ENCODE measurements at places on chromosomes 2 and 18. TPM values are rescaled to one million over a fixed set of nuclear protein-coding genes. Genes with fewer than 3 reads are reported as not detected.

Gene MAP3K19
- total RNA-seq: not detected

Gene SPP2
- not detected for total RNA-seq

Gene PSMD1
- 55.6 TPM for total RNA-seq

DNA sequence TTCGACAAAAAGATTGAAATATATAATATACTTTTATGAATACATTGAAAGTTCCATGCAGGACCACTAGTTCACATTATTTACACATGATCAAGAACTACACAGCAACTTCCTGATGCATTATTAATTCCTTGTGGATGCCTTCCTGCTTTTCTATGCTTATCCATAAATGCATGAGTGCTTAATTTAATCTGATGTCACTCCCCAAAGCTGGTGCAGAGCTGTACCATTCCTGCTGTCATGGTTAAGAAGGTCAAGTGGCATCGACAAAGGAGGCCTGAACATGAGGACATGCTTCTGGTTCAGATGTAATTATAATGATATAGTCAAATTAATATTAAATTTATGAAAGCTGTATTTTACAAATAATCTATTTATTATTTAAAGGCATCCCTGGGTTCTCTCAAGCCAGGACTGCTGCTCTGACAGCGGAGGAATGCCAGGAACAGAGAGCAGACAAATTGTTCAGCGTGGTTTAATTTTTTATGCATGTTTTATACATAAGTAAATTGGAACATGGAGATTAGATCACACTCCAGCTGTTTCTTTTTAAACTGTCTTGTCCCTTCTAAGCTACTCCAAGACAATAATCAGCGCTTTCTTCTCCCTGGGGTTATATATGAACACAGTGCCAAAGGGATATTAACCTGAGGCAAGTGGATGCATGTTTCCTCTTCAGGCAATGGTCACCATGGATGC is 307.3 kb upstream of the CNTNAP5 start:
- no peak for DNase-seq

DNA sequence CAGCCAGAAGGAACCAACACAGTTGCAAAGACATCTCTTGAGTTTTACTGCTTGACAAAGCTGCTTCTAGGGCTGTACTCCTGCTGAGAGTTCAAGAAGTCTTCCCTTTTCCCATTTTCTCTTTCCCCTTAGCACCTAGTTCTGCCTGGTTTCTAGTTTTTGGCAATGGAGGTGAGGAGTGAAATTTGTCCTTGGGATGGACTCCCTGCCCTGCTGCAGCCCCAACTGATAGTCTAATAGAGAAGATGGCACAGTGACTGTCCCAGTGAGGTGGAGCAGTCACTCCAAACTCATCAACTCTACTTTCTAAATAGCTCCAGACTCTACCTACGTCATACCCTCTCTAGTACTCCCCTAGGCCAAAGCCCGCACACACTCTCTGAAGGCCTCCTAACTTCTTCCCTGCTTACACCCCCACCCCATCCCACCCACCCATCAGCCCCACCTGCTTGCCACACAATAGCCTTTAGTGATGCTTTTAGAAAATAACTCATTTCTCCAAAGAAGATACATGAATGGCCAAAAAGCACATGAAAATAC is 164.4 kb downstream of the DDX1 start:
- no peak for DNase-seq

DNA sequence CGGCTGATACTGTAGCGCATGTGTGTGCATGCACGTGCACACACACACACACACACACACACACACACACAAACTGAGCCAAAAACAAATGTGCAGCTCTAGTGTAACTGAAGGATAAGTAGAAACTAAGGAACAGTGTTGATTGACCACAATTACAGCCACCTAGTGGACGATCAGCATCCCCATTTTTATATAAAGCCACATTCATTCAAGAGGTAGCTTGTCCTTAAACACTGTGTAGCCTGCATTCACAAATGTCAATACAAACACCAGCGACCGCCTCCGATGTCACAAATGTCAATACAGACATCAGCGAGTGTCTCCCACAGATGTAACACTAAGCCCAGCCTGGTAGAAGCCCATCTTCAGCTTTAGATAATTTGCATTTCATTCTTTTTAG is 167.4 kb downstream of the PTGR3 start:
- no peak for DNase-seq

DNA sequence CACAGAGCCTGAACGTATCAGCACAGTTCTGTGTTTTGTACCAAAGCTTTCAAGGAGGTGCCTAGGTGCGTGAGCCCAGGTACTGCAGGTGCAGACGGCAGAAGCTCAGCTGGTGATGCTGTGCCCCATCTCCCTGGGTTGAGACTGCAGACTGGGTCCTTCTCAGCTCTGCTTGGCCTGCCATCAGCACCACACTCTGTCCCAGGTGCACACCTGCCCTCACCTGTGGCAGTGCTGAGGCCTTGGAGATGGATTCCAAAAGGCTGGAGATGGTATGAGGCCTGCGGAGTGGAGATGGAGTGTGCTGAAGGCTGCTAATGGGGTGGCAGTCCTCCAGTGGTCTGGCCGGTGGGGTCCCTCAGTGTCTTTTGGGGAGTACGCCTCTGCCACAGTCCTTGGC is 9.3 kb downstream of the LDLRAD4 start:
- DNase-seq: no peak

- DNase-seq: no peak
Observed at GRCh38 chr2:171742760-171743159, 55.5 kb downstream of the DYNC1I2 start.

DNA sequence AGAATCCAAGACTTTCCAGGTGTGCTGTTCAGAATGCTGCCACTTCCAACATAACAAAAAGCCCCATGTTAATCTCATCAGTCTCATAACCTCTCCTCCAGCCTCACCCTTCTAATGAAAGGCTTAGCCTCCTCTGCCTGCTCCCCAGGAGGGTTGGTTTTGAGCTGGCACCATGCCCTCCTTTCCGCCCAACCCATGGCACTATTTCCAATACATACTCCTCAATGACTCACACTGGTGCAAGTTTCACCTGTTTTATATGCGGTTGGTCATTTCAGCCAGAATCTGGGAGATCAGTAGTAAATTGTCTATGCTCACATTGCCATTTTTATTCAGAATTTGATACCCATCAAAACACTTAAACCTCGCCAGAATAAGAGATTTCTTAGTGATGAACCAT is 157.6 kb upstream of the NRP2 start:
- DNase-seq: no peak

Gene LYPD1
- total RNA-seq: 14.6 TPM

Gene POTEF
- not detected for total RNA-seq

DNA sequence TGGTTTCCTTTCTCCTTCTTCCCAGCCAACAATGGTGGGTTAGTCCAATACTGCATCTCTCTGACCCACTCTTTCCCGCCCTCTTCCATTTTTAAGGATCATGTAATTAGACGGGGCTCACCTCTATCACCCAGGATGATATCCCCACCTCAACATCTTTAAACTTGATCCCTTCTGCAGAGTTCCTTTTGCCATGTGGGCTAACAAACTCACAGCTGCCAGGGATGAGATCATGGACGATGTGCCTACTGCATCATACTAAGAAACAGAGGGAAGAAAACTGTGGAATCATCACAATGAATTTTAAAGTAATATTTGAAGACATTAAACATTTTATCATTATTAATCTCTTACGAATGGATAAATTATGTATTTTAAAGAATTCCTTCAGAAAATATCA is 183.5 kb downstream of the RDH14 start:
- no peak for DNase-seq

DNA sequence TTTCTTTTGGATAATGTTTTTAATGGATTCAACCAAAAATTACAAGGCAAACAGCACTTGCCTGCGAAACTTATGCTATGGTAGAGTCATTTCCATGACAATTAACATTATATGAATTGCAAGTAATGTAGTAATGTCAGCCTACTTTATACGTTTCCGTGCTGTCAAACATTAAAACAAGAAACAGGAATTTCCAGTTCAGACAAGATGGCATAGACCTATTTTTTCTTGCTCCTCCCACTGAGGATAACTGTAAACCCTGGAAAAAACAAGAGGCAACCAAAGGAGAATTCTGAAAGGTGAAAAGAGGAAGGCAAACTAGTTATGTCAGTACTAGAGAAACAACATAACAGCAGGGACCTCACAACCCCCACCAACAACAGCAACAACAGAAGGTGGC is 170.7 kb downstream of the DIS3L2 start:
- no peak for DNase-seq

GRCh38 chr2:240525802-240526201 is 32.0 kb downstream of the ANKMY1 start:
- no peak for DNase-seq

GRCh38 chr2:66239655-66240054 is 195.3 kb upstream of the MEIS1 start:
- DNase-seq: peak; percentile 17

Gene UGT1A4
- 5.2 TPM for total RNA-seq

GRCh38 chr18:44841752-44842587 is 161.3 kb downstream of the SETBP1 start:
- DNase-seq: no peak

Gene FKBP1B
- total RNA-seq: 23.0 TPM

Gene GCG
- total RNA-seq: 0.17 TPM

DNA sequence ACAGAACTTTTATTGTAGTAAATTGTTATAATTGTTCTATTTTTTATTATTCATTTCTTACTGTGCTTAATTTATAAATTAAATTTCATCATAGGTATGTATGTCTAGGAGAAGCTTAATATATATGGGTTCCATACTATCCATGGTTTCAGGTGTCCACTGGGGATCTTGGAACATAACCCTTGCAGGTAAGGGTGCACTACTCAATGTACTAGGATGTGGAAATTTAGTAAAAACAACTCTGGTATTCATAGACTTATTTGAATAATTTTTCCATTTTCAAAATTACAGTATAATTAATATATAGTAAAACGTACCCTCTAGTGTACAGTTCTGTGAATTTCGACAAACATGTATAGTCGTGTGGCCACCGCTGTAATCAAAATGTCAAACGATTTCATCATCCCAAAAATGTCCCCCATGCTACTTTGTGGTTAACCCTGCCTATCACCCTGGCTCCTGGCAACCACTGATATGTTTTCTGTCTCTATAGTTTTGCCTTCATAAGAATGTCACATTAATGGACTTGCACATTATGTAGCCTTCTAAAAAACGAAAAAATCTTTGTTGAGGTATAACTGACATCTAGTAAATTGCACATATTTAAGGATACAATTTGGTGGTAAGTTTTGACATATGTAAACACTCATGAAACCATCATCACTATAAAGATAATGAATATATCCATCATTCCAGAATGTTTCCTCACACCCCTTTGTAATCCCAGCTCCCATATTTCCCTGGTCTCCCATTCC is 45.7 kb downstream of the ARL5A start:
- DNase-seq: no peak

Gene SDC1
- 1,059 TPM for total RNA-seq

- no peak for DNase-seq
Observed at GRCh38 chr2:234469251-234469845, 27.5 kb downstream of the ARL4C start.

DNA sequence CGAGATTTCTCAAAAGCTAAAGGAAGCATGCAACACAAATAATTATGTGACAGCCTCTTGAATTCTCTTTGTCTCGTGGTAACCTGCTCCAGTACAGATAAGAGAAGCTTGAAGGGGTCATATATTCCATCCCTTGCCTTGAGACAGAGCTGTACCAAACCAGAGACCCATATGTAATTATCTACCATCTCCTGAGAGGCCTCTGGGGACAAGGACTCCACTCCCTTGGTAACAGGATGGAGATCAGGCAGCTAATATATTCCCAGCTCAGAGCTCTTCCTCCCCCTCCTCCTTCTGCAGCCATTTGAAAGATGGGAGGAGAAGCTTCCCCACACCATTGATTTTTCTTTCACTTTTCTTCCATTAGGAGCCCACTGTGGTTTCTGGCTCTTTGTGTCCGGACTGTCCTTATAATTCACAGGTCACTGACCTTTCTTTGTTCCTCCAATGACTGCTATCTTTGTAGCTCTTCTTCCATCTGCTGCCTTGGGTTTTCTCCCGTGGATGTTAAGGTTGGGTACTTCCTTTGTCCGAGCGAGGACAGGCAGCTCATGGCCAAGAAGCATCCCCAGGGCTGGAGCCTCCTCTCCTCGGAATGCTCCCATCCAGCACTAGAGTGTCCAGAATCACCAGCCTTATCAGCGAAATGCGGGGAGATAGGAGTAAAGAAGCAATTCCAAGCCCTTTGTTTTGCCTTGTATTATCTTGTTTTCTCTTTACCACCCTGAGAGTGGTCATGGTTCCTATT is 72.6 kb upstream of the STPG4 start:
- DNase-seq: no peak

Gene TMEM150A
- total RNA-seq: 31.9 TPM

GRCh38 chr2:240603081-240603835 is 16.7 kb downstream of the CAPN10 start:
- DNase-seq: no peak

DNA sequence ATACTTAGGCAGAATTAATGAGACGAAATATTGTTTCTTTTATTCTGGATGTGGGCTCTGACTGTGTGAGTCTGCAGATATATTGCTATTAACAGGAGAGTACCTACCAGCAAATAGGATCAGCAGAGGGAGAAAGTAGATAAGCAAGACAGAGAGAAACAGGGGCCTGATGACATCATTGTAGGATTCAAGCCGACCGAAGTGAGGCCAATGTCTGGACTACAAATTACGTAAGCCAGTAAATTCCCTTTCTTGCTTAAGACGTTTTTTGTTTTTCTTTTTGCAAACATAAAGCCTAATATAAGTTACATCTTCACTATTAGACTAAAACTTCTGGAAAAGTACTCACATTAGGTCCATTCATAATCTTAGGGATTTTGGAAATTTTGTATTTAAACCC is 21.4 kb upstream of the PTPRM start:
- DNase-seq: no peak

DNA sequence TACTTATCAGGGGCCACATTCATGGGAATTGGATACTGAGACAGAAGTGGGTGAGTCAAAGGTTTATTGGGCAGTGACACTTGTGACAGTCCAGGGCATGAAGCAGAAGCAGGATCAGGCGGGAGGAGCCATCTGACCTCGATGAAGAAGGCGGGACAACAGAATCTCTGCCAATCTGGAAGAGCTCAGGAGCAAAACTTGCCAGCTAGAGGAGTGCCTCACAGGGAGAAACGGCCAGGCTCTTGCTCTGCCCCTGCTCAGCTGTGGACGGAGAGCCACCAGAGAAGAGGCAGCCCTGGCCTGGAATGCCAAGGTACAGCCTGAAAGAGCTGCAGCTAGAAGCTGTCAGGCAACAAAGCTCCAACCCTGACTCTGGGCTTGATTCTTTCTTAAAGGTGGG is 16.9 kb downstream of the DAW1 start:
- no peak for DNase-seq

- no peak for DNase-seq
Observed at GRCh38 chr18:25495606-25496005, 143.6 kb upstream of the ZNF521 start.

- DNase-seq: no peak
Observed at GRCh38 chr2:186561467-186562208, 28.2 kb upstream of the ITGAV start.

Gene UGT1A8
- total RNA-seq: 26.4 TPM

- DNase-seq: no peak
Observed at GRCh38 chr2:218858138-218858445, 1.5 kb upstream of the WNT6 start.

DNA sequence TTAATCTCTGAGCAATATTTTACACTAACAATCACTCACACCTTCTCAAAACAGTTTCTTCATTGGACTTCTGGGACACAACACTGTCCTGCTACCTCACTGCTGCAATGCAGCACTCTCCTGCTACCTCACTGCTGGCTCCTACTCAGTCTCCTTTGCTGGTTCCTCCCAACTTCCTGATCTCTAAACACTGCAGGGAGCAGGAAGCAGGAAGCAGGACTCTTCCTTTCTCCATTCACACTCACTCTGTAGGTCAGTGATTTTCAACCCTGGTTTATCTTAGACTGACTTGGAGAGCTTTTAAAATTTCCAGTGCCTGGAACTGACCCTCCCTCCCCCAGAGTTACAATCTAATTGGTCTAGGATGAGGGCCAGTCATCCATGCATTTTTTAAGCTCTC is 243.4 kb upstream of the RBBP8 start:
- no peak for DNase-seq

All from mucosa of gallbladder (tissue), 1 donor.